ENCODE measurements at places on chromosomes 13 and 19.

GRCh38 chr13:29771247-29771646 lies 79.2 kb downstream of the UBL3 start:
- no peak for DNase-seq

GRCh38 chr13:28585561-28585960 lies 73.4 kb upstream of the POMP start:
- no peak for DNase-seq

DNA sequence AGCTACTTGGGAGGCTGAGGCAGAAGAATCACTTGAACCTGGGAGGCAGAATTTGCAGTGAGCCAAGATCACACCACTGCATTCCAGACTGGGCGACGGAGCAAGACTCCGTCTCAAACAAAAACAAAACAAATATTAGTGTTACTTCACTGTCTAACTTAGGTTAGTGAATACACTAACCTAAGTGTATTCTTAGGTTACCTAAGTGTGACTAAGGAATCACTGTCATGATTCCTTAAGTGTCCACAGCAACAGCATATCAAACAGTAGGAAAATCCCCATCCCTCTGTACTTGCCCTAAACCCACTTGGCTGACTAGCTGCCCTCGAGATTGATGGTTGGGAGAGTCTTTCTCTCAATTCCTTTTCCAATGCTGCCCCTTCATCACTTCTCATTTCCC lies 11.8 kb upstream of the LRCH1 start:
- DNase-seq = no peak

GRCh38 chr13:36475468-36475867 lies 43.2 kb downstream of the CCNA1 start:
- DNase-seq = no peak

- DNase-seq = no peak
Observed at GRCh38 chr19:19405971-19406877, 749 bp downstream of the GATAD2A start.

Measured in NCI-H1436 treated with DMSO at 0.1 percent for 48 hours (cell line).